ENCODE measurements at places on chromosomes 13 and 19.

DNA sequence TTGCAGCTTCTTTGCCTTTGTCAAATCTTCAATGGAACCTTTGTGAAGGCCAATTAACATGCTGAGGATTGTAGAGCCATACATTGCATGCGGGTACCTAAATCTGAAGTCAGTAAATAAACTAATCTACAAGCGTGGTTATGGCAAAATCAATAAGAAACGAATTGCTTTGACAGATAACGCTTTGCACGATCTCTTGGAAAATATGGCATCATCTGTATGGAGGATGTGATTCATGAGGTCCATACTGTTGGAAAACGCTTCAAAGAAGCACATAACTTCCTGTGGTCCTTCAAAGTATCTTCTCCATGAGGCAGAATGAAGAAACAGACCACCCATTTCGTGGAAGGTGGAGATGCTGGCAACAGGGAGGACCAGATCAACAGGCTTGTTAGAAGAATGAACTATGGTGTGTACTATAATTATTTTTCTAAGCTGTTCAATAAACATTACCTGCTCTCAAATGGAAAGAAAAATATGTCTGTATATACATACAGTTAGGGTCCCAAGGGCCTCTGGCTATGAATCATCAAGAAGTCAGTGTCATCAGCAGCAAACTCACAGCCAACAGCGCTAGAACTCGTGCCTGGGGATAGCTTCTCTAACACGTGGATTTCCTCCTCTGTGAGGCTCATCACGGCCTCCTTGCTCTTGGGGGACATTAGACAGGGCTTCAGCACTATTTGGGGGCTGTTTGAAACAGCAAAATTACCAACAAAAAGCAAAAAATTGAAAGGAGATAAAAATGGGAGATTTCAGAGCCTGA, 2.9 kb upstream of the CD70 start:
- peak; percentile 50 for DNase-seq

GRCh38 chr19:8461376-8461775, 16.6 kb downstream of the HNRNPM start:
- DNase-seq = no peak

- no peak for DNase-seq
These were observed 5.9 kb upstream of the RUBCNL start for GRCh38 chr13:46392967-46393366.

DNA sequence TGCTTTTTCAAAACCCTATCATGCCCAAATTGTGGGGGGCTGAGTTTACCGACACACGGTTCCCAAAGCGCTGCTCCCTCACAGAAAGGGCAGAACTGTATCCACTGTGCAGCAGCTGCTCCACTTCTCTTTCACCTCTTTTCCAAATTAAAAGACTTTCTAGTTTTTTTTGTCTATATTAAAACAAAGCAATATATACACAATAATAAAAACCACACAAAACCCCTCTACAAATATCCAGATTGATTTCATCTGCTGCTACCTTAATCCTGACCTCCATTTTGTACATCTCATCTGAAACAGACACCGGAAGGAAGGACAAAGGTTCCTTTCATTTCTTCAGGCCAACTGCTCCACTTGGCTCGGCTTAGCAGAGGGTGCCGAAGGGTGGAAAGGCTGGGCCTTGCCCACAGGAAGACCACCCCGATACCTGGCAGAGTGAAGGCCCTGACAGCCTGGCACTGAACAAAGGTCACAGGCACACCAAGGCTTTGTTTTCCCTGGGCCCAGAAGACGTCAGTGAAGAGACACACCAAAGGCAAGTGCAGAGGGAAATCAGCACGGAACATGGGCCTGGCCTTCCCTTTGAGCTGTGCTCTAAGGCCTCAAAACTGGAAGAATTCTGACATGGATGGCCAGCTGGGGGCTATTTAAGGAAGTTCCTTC, 71.6 kb downstream of the LATS2 start:
- DNase-seq = no peak

DNA sequence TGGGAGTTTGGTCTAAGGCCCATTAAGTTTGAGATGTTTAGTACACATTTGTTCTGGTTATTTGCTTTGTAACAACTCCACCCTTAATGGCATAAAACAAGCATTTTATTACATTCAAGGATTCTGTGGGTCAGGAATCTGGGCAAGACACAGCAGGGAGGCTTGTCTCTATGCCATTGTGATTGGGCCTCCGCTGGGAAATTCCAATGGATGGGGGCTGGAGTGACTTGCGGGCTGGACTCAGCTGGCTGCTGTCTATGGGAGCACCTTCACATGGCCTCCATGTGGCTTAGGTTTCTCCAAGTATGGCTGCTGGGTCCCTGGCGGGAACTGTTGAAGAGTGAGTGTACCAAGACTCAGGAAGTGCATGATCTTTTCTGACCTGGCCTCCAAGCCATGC, 159.0 kb downstream of the PAN3 start:
- peak; percentile 37 for DNase-seq

DNA sequence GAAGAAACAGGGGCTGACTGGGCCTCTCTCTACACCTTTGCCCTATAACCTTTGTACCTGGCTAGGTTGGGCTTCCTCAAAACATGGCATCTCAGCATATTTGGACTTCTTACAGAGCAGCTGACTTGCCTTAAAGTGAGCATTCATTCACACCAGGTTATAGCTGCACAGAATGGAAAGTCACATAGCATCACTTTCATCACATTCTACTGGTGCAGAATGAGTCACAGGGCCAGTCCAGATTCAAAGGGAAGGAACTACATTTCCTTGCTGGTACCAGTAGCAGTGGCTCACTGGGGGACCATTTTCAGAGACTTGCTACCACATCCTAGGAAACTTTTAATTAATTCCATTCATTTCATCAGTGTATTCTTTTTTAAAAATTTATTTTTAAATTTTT, 20.3 kb upstream of the TPTE2 start:
- no peak for DNase-seq

DNA sequence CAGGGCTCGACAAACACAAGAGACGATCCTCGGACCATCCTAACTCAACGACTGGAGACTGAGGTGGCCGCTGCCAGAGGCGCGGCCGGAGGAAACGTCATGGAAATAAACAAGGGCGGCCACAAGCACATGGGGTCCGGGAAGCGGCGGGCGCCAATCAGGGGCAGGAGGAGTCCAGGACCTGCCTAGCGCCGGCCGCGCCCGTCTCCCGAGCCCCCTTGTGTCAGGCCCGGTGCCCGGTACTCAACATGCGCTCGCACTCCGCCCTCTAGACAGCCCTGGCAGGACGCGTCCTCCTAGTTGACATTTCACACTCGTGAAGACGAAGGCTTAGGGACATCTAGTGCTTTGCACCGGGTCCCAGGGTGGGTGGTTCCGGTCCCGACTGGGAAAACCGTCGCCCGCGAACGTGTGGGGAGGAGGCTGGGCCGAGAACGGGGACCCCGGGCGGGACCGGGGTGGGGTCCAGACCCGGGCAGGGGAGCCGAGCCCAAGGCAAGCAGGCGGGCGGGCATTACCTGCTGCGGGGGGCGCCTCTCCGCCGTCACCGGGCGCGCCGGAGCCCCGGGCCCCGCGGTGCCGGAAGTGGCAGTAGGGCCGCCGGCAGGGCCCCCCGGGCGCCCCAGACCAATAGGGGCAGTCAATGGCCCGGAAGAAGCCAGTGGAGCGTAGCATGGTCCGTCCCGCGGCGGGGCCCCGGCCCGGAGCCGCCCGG, 442 bp downstream of the REXO1 start:
- DNase-seq = peak; percentile 42

DNA sequence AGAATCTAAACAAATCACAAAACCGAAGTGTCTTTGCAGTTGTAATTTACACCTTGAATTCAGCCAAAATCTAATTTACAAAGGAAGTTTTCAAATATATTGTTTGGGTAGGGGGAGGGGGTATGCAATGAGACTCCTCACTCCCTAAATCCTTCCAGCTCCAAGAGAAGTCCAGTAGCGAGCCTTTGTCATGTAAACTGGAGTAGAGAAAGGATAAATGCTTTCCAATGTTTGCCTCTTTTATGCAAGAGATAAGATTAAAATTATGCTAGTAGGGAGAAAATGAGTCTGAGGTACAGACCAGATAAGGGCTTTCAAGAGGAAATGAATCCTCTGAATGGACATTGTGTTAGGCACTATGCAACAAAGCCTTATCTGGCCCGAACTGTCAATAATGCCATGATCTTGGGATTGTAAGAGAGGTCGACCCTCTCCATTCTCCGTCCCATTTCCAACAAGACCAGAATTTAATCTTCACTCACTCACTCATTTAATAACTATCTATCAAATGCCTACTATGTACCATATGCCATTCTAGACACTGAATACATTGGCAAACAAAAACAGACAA, 199.2 kb downstream of the LACC1 start:
- DNase-seq = no peak

GRCh38 chr13:46855166-46855565, 41.7 kb downstream of the HTR2A start:
- no peak for DNase-seq

DNA sequence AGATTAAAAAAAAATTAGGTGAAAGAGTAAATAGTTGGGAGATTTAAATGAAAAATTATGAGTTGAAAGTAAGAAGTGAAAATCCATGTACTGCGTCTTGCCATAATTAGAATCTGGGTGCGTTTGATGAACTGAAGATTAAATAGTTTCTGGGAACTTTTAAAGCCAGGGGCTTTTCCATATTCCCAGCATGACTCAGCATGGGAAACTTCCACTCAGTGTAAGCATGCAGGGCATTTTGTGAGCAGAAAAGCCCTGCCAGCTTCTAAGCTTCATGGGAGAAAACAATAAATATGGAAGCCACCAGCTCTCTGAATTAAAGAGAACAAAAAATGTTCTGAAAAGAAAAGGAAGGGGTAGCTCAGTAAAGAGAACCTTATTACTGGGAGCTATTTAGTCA, 62.0 kb upstream of the EDNRB start:
- peak; percentile 76 for DNase-seq

DNA sequence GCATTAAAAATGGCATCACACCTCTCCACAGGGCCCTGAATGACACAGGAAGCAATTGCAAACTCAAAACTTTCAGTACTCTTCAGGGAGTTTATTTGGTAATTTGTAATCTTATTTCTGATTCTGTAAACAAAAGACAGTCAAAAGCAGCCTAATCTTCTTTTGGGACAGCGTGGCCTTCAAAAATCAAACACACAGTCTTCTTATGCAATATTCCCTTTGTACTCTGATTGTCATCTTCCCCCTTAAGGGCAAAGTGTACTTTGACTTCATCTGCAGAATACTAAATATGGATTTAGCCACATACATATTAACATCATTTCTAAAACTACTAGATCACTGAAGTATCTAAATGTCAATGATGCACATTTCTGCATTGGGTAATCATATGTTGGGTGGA, 322.0 kb downstream of the MZT1 start:
- no peak for DNase-seq

DNA sequence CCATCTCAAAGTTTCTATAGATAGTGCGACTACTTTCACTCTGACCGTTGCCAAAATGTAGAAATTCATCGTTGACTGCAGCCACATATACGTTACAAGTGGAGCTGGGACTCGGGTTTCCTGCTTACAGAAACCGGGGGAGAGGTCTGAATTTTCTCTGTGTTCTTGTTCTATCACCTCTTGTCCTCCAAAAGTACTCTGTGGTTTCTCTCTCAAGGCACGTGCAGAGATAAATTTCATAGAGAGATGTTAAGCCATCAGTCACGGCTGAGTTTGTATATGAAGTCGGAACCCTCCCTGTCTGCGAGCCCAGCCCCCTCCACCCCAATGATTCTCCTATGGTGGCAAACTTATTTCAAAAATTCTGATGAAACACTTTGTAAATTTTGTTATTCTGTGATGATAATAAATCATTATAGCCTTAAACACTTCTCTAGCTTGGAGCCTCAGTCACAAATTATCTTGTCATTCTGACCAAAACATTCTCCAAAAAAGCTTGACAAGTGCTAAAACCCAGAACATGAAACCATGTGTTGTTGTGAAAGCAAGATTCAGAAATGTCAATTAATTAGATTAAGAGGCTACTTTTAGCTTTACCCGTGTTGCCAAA, 87.5 kb downstream of the TSHZ3 start:
- no peak for DNase-seq

DNA sequence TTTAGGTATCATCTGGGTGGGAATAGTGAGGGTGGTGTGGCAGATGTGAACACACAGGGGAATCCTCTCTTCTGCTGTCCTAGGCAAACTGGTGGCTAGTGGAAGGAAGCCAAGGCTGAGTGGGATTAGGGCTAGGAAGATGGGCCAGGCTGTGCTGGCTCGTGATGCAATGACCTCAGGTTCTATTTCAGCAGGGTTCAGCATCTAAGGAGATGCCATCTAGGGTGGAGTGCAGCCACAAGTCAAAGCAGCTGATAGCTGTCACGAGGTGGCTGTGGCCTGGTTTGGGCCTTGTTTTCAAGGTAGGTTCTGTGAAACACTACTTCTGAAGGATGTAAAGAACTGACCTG, 21.6 kb downstream of the ARL11 start:
- no peak for DNase-seq

- DNase-seq = no peak
These were observed 148.2 kb downstream of the DCT start for GRCh38 chr13:94331281-94331680.

DNA sequence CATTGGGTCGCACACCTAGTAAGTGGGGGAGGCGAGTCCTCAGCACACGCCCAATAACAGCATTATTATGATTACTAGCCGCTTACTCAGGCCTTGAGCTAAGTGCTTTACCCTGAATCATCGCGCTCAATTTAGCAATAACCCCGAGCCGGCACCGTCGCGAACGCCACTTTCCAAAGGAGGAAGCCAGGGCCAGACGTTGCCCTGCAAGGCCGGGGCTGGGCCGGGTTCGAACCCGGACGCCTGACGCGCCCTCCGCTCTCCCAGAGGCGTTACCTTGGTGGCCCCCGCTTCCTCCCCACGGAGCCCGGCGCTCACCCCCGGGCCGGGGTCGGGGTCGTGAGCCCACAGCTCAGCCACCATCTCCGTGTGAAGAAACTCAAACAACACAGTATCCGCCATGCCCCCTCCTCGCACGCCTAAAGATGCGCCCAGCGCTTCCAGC, at the start of gene TRAPPC6A:
TSS of gene TRAPPC6A (minus strand) at position 421 of the 445 bp plus-strand sequence. CDS start at position 402, 19 bp downstream.
- peak; percentile 61 for DNase-seq

DNA sequence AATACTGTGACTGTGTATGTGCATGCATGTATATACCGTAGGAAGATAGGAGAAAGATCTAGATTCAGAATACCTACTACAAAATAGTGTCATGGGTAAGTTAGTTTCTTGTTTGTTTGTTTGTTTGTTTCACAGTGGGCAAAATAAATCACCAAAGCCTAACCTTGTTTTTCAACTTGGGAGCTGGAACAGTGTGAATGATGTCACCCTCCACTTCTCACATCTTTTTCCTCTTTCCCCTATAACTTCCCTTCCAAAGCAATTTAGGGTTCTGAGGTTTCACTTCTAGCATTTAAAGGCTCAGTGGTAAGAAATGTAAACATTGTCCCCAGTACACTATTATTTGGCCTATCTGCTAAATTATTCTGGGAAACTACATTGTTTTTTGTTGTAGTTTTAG, 5.4 kb downstream of the KCTD4 start:
- no peak for DNase-seq

Measured in fibroblast of skin of back (primary cell).